Activated gamma-delta T cell treated with anti-CD3 and anti-CD28 coated beads, Interleukin-2, amount 50 U/mL, for 16 hours (primary cell): ENCODE measurements at places on chromosomes 3 and 15.

- no peak for DNase-seq
Measured at GRCh38 chr15:57152133-57152532, 224.2 kb upstream of the CGNL1 start.

DNA sequence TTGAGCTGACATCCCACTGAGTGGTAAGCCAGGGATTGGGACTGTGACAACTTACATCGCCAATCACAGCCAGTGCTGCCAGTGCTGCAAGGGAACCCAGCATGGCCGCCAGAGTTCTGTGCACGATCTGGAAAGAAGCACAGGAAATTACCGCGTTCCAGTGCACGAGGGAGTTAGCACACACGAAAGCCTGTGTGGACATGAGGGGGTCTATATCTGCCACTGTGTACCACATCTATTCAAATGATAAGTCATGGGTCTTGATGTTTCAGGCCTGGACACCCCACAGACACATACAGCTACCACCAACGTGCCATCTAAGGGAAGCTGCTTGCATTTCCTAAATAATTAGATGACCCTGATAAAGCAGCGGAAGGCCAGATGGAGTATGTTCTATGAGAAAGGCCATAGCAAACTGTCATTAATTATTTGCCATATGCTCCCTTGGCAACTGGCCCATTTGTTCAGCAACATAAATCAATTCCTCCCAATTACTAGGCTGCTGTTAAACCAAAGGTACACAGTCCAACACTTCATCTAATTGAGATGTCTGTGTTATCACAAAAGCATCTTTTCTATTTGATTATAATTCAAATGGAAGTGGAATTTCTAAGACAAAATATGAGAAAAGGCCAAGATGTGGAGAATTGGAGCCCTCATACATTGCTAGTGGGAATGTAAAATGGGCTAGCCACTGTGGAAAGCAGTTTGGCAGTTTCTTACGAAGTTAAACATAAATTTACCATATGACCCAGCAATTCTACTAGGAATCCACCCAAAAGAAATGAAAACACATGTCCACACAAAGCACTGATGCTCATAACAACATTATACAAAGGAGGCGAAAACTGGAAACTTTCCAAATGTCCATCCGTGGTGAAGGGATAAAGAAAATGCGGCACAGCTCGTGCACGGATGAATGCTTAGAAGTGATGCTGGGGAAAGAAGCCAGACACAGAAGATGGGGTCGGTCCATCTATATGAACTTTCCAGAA is 108.3 kb downstream of the OCA2 start:
- no peak for DNase-seq

- DNase-seq = no peak
Measured at GRCh38 chr15:22895465-22896190, 57.2 kb downstream of the NIPA2 start.

DNA sequence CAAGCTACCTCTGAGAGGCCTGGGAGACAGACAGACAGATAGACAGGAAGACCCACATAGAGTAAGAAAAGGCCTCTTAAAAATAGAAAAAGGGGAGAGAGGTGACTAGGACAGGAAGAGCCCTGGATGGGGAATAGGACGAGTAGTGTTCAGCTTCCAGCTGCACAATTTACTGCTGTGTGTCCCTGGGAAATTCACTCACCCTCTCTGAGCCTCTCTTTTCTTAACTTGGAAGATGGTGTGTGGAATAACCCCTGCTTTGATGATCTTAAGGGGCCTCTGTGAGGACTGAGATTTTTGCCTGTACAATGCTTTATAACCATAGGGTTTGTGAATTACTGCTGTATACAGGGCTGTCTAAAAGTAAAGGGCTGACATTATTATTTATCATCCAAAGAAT is 37.5 kb downstream of the FEM1B start:
- no peak for DNase-seq

DNA sequence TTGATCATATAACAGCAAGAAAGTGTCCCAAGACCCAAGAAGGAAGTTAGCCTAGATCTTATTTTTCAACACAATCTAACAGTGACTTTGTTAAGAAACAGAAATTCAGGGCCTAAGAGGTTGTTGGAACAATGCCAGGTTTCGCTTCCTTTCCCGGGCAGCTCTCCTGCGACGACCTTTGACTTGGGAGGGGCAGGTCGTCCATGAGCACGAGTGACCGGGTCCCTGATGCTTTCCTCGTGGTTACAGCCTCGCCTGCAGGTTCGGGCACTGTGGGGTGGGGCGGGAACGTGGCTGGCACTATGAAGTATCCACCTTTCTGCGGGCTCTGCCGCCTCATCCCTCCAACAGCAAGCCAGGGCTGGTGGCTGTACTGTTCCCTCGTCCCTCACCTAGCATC is 90.1 kb upstream of the RGMA start:
- DNase-seq = no peak

- DNase-seq = no peak
Measured at GRCh38 chr3:115710799-115711198, 87.5 kb downstream of the GAP43 start.

DNA sequence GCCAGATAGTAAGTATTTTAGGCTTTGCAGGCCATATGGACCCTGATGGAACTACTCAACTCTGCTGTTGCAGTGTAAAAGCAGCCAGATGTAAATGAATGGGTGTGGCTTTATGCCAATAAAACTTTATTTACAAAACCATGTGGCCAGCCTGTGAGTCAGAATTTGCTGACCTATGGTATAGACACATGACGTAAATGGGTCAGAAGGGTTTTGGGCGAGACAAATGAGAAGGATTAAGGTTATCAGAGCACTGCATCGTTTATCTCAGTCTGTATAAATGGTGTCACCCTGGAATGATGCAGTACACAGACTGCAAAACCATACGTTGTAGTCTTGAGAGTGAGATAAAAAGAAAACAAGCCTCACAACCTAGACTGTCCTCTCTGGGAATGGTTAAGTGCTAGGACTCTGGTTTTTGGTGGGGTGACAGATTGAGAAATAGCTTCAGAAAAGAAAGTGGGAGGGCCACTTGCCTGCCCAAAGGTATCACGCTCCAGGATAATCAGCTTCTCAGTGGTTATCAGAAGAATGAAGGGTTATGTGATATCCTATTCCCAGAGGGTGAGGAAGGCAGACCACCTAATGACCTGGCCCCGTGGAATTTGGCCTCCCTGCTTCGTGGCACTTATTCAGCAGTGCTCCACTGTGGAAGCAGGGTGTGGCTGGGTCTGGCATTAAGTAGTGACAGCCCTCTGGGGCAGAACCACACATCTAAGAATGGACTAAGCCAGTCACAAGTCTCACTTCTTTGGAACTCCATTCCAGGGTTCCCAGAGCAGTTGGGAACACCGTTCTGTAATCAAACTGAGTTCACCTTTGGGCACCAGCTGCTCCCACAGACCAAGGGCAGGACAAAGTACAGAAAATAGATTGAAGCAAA is 46.1 kb downstream of the ABHD5 start:
- DNase-seq = no peak

- no peak for DNase-seq
Measured at GRCh38 chr3:123340336-123340735, 108.6 kb downstream of the ADCY5 start.

DNA sequence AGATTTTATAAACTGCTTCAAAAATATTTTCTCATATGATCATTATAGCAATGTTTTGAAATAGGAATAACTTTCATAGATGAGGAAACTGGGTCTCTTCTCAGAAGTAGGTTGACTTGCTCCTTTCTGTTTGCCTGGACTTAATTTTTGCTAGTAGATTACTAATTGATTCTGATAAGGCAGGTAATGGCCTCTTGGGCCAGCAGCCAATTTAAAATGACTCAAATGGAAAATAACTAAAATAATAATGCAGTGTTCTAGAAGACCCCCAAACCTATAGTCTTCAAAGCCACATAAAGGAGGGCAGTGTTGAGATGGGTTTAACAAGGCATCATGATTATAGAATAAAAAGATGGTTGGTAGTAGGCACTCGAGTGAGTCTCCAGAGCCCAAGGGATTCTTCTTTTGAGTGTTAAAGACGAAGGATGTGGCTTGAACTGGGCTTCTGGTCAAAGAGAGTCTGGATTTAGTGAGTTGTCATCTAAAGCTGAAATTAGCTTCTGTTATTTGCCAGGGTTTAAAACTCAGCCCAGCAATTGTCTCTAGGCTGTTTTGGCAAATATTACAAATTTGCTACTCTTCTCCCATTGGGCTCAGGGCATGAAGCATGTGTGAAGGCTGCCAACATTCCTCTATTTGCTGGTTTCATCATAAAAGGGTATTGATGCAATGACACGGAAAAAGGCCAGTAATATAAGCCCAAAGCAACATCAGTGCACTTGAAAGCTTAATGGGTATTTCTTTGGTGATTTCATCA is 297.1 kb upstream of the MEIS2 start:
- DNase-seq = no peak

DNA sequence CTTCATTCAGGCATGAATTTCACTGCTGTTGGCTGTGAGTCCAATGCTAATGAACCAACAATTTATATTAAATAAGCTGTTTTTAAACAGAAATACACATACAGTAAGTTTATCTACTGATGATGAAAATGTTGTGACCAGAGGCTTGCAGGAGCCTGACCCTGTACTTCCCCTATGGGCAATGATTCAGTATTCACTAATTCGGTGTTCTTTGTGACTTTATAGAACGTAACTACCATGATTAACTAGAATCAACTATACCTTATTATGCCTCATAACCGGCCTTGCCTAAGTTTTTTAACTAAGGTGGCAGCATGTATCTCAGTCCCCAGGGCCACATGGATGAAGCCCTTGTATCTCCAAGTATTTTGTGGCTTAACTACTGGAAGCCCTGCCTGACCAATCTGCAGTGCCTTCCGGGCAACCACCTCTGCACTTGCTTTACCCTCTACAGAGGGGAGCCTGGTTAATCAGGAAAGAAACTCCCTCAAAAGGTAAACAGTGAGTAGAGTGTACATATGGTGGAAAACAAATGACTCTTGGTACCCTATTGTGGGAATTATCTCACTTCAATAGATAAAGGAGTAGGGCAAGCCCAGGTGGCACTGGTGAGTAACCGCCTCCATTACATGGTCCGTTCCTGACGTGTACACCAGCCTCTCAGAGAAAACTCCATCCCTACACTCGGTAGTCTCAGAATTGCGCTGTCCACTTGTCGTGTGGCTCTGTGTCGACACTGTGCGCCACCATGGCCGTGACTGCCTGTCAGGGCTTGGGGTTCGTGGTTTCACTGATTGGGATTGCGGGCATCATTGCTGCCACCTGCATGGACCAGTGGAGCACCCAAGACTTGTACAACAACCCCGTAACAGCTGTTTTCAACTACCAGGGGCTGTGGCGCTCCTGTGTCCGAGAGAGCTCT is 11.6 kb upstream of the CLDN18 start:
- DNase-seq = no peak

DNA sequence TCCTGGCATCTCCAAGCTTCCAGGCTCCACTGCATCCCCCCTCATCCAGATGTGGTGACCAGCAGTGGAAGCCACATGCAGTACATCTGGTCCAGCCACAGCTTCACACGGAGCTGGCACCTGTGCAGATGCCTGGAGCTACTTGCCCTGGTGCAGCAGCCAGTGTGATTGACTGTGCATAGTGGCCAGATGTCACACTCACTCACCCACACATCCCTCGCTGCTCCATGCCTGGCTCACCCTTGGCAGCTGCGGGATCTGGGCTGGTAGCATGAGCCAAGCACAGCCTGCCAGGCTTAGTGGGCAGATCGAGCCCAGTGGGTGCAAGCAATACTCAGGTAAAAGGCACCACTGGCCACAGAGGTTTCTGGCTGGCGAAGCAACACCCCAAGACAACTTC is 398.0 kb upstream of the CNTN4 start:
- DNase-seq = no peak

- no peak for DNase-seq
Measured at GRCh38 chr3:150453353-150453752, 45.3 kb downstream of the TSC22D2 start.

DNA sequence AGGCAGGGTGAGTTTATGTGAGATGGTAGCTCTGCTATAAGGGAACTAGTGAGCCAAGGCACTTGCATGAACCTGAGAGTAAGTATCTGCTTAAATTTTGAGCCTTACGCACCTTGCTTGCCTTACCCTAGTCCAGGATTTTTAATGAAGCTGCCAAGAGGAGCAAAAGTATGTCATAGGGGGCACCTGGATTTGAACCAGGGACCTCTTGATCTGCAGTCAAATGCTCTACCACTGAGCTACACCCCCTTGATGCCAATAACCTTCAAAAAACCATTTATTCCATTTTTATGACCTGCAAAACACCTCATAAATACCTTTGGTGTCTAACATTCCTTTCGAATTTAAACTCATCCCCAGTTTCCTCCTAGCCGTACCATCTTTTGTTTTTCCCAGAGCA is 88.3 kb upstream of the ACP3 start:
- no peak for DNase-seq

DNA sequence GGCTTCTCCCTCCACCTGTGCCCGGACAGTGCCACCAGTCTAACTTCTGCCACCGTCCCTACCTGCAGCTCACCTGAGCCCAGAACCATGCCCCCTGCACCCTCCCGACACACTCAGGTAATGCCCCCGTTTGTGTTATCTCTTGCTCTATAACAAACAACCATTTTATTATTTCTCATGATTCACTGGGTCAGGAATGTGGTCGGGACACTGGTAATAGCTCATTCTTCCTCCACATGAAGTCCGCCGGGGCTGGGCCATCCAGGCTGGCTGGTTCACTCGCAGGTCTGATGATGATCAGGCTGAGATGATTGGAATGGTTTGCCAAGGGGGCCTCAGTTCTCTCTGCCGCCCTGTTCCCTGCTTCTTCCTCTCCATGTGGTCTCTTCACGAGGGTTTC is 20.3 kb upstream of the NR2E3 start:
- DNase-seq = no peak

GRCh38 chr15:99487337-99487730 is 78.5 kb upstream of the MEF2A start:
- DNase-seq = no peak

DNA sequence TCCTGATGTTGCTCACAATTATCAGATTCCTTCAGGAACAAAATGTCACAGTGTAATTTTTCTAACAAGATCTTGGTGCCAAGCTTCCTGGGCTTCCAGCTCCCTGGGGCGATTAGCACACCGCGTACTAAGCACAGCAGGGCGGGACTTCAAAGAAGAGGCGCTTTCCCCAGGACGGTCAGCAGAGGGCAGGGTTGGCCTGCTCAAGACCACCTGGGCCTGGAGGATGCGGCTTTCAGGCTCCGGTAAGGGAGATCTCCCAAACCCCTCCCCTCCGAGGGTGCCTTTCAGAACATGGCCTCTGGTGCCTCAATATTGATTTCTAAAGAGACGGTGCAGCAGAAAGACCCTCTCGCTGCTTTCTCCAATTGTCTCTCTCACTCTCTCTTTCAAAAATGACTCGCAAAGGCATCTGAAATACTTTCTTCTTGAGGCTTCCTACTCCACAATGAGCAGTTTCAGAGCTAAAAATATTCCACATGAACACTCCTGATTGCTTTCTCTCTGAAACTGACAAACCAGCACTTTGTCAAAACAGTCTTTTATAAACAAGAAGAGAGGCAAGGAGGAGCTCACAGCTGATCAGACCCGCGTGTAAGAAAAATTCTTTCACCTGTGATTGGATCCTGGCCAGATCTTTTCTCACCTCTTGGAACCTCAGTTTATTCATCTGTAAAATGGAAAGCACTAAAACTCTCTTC is 154.0 kb downstream of the ADAMTS9 start:
- no peak for DNase-seq
